ENCODE measurements at places on chromosomes 6 and 20.

- DNase-seq: no peak
Observed at GRCh38 chr20:18103497-18103896, 34.2 kb upstream of the KAT14 start.

GRCh38 chr6:108707328-108707976, 140.8 kb upstream of the ARMC2 start:
- DNase-seq: no peak

DNA sequence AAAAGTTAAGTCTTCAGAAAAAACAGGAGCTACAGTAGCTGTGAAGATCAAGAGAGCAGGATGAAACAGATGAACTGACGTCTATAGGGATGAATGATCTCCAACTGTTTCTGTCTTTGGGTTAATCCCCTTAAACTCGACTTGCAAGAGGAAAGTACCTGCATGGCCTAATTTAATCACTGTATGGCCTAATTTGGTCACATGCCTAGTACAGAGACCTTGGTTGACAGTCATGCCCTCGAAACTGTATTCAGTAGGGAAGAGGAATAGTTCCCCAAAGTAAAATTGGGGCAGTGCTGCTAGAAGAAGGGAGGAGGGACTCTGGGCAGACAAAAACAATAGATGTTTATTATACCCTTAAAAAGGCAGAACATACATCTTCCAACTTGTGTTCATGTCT, 10.0 kb upstream of the SMAP1 start:
- DNase-seq: no peak

DNA sequence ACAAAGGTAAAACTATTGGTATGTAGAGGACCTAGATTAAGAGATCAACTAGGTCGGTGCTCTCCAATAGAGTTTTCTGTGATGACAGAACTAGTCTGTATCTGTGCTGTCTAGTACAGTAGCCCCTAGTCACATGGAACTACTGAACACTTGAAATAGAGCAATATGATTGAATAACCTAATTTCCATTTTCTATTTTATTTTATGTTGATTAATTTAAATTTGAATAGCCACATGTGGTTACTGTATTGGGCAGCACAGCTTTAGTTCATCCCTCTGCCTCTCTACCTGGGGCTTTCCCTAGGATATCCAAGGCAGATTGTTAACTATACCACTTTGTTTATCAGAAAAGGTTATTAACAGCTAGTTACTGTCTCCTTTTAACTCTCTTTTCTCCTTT, 27.0 kb downstream of the FILIP1 start:
- no peak for DNase-seq

GRCh38 chr20:47799116-47799715, 13.9 kb upstream of the SULF2 start:
- DNase-seq: no peak

DNA sequence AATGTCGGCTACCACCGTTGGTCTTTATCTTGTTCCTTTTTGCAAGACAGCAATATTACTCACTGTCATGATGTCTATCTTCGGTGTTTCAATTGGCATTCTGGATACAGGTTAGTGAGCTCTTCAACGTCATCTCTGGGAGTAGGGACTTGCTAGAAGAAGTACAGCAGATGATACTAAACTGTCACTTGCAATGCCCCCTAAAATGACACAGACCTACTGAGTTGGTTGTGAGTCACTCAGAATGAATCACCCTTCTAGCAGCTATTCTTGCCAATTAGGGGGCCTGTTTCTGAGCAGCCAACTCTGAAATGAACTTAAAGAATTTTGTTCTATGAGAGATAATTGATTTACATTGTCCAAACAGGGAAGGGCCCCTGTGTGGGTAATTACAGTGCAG, 176.5 kb downstream of the SLC16A10 start:
- DNase-seq: peak; percentile 4

- no peak for DNase-seq
Observed at GRCh38 chr6:132698608-132699007, 15.2 kb downstream of the VNN1 start.

Measured in stimulated activated CD4-positive, alpha-beta T cell treated with anti-CD3 and anti-CD28 coated beads, Interleukin-2, amount 100 ng/mL, for 4 hours (primary cell).